NCI-H2029 treated with DMSO at 0.1 percent for 48 hours (cell line): ENCODE measurements at places on chromosomes 1 and 21.

DNA sequence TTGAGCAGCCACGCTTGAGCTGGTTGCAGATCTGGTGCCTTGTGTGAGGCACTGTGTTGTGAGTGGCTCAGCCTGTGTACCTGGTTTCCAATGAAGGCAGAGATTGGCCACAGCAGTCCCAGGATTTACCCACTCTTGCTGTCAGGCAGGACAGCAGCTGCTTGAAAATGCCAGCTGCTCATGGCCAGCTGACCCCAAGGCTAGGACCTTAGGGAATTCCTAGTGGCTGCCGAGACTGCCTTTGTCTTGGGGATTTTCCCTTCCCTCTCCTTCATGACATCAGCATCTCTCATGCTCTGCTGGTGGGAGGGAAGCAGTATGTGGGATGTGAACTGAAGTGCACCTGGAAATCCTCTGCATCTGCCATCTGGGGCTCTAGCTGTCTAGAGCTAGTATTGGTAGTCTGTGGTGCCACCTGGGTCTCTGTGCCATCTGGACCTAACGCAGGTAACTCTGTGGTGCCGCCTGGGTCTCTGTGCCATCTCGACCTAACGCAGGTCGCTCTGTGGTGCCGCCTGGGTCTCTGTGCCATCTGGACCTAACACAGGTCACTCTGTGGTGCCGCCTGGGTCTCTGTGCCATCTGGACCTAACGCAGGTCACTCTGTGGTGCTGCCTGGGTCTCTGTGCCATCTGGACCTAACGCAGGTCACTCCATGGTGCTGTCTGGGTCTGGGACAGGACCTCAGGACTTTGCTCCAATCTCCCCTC is 3.8 kb upstream of the LRRC47 start:
- DNase-seq: no peak

GRCh38 chr1:19205845-19206244 is 4.2 kb downstream of the UBR4 start:
- no peak for DNase-seq

- DNase-seq: no peak
Measured at GRCh38 chr1:48561444-48561843, 89.4 kb upstream of the SPATA6 start.

DNA sequence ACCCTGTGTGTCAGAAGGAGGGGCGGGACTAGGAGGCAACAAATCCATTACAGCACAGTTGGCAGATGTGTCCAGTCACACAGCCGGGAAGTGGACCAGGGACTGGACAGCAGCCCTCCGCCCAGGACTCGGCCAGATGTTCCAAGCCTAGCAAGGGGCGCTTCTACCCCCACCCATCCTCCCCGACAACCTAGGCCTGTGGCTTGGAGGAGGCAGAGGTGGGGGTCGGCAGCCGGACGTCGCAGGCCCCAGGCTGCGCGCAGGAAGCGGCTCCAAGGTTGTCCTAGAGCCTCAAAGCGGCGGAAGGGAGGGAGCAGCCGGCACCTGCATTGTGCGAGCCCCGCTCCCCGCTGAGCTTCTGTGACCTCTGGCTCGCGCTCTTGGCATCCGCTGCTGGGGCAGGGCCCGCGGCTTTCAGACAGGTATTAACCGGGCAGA is 20.6 kb upstream of the MYCL start:
- no peak for DNase-seq

GRCh38 chr21:41361786-41362604 is at the start of gene MX2:
MX2 (plus strand) TSS chr21:41362027; CDS start chr21:41376907, 14,880 bp downstream.
- DNase-seq: no peak

- DNase-seq: no peak
Measured at GRCh38 chr1:154867064-154867825, 2.8 kb downstream of the KCNN3 start.

DNA sequence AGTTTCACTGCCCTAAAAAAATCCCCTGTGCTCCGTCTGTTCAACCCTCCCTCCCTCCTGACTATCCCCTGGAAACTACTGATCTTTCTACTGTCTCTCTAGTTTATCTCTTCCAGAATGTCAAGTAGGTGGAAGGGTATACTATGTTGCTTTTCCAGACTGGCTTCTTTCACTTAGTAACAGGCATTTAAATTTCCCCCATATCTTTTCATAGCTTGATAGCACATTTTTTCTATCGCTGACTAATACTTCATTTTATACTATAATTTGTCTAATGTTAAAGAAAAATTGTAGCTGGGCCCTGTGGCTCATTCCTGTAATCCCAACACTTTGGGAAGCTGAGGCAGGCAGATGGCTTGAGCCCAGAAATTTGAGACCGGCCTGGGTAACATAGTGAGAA is 142.8 kb downstream of the DSCAM start:
- no peak for DNase-seq

GRCh38 chr21:38352536-38353219 is 95.9 kb downstream of the KCNJ15 start:
- DNase-seq: peak; percentile 73

DNA sequence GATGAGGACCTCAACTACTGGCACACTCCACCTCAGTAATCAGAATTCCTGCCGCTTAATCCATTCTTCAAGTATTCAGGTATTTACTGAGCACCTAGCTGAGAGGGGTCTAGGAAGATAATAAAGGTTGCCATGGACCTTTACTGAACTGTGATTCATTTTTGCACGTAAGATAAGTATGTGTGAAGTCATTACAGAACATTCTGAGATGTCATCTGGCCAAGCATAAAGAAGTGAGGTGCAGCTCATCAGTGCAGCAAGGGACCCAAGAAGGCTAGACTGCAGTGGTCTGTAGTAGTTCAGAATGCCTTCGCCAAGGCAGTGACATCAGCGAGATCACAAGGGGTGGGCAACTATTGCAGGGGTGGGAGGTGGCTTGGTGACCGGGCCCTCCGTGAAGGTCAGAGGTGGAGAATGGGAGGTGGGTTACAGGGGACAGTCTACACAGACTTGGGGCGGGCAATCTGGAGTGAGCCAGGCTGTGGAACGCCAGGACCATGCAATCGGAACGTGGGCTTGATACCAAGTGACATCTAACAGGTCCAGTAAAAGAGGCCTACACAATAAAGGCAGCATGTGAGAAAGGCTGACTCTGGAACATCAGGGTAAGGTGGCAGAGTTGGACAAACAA is 107.4 kb downstream of the SLC45A1 start:
- no peak for DNase-seq

GRCh38 chr1:51044199-51044598 is 57.8 kb upstream of the C1orf185 start:
- peak; percentile 44 for DNase-seq

- DNase-seq: no peak
Measured at GRCh38 chr1:79955966-79956365, 949.4 kb upstream of the ADGRL4 start.

- no peak for DNase-seq
Measured at GRCh38 chr1:3711381-3711779, 40.9 kb upstream of the CCDC27 start.

DNA sequence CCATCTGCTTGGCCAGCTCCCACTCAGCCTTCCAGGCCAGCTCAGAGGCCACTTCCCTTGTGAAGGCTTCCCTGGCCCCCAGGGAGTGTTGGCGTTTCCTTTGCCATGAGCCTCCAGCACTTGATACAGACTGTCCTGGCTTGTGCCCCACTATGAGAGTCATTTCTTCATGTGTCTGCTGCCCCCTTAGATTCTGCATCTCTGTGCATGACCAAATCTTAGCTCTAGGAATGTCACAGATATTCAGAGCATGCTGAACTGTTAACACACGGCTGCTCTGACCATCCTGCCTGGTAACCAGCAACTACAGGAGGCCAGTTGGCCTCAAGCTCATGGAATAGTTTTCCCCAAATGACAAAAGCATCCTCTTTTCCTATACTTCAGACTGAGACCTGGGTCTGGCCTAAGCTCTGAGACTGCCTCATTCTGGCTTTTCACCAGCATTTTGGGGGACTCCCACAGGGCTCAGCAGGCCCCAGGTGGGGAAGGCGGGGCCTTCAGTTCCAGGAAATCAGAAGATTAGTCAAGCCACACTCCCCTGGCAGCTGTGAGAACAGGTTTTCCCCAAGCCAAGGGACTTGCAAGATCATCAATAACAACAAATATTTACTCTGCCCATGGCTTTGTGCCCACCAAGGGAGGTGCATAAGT is 182.6 kb upstream of the EDN2 start:
- peak; percentile 89 for DNase-seq

DNA sequence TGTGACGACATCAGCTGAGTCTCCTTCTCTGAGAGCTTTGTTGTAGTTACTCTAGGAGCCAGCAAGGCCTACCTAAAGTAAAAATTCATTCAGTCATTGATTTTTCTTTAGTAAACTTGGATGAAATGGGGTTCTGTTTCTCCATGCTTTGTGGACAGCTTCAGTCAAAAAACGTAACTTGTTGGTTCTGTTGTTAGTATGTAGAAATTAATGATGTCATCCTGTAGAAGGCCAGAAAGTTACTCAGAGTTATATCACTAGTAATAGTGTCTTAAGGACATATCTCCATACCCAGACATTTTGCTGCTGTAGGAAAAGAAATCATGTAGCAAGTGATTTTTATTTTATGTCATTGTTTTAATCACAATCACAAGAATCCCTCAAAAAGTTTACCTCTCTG is 43.0 kb downstream of the KDM1A start:
- no peak for DNase-seq
